ENCODE measurements at places on chromosomes 12 and 14. TPM values are rescaled to one million over a fixed set of nuclear protein-coding genes. Genes with fewer than 3 reads are reported as not detected.

CACNA2D4 gene
- total RNA-seq = 0.26 TPM

SOX5 gene
- total RNA-seq = under 0.01 TPM

GPR162 gene
- 0.76 TPM for total RNA-seq

SCNN1A gene
- under 0.01 TPM for total RNA-seq

- DNase-seq = no peak
Measured at GRCh38 chr12:101064721-101065120, 145.3 kb downstream of the SLC5A8 start.

DNA sequence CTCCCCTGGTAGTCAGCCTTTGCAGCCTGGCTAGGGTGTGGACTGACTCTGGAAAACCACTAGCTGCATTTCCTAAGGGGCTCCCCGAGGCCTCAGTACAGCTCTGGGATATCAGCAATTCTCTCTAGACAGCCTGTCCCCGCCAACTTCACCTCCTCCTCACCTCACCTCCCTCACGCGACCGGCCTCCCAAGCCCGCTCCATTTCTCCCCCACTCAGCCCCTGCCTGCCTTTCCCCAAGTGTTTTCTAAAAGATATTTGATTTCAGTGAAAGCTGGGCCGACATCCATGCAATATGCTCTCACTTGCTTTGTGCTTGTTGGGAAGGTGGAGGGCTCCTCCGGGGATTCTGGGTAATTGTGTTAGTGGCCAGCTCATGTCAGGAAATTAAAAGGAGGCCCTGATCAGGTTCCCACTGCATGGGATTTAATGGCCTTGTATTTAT is 91.8 kb downstream of the ESRRB start:
- DNase-seq = no peak

DNA sequence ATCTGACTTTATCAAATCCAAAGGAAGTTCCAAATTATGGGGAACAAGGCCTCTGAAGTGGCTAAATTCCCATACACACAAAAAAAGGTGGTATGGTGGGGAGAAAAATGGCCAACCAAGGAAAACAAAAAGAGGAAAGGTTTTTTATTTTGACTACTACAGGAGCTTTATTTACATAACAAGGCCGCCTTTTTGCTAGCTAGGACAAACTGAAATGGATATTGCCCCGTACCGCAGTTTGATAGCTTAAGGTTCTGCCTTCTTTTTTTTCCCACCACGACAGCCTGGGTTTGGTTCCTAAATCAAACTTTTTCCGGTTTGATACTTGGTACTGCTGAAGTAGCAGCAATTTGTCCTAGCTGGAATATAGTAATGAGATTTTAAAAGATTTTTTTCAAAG is 66.8 kb downstream of the COX16 start:
- no peak for DNase-seq

DNA sequence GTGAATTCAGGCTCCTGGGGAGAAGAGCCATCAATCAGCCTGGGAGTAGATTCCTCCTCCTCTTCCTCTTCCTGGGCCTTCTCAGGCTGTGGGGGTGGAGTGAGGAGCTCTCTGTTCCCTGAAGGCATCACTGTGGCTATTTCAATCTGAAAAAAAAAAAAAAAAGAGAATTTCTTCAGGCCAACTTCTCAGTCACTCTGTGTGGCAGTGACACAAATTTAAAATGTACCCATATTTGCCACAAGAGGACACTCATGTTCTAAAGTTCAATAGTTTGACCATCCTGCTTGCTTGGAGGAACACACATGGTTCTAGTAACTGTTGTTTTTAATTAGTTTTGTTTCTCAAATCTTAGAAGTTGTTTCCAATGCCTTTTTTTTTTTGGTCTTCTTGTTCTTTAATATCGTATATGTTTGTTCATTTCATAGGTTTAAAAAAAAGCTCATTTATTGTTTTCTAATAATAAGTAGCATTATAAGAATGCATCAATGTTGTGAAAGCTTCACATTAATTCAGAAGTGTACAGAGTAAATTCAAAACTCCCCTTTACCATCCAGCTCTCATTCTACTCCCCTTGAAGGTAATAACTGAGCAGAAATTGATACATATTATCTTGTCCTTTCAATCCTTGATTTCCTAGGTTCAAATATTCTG is 23.3 kb upstream of the CCER1 start:
- peak; percentile 49 for DNase-seq

DNA sequence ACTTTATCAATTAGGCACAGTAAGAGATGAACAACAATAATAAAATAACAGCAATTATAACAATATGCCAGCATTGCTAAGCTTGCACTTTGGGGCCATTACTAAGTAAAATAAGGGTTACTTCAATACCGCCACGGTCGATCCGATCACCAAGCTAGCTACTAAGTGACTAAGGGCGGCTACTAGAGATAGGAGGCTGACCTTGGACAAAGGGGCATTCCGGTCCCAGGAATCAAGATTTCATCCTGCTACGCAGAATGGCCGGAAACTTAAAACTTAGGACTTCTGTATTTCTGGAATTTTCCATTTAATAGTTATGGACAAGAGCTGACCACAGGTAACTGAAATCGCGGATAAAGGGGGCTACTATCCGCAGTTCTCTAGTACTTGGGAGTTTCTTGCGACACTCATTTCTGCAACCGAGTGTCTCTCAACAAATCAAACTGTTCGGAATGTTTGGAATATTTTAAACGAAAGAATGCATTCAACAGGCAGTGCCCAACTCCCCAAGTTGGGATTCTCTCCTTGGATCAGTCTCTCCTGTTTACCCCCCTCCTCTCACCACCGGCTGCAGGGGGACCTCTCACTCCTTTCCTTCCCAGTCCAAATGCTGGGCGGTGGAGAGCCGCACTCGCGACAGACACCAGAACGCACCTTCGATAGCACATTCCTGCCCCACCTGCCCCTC is 650 bp downstream of the HEBP1 start:
- peak; percentile 32 for DNase-seq

DNA sequence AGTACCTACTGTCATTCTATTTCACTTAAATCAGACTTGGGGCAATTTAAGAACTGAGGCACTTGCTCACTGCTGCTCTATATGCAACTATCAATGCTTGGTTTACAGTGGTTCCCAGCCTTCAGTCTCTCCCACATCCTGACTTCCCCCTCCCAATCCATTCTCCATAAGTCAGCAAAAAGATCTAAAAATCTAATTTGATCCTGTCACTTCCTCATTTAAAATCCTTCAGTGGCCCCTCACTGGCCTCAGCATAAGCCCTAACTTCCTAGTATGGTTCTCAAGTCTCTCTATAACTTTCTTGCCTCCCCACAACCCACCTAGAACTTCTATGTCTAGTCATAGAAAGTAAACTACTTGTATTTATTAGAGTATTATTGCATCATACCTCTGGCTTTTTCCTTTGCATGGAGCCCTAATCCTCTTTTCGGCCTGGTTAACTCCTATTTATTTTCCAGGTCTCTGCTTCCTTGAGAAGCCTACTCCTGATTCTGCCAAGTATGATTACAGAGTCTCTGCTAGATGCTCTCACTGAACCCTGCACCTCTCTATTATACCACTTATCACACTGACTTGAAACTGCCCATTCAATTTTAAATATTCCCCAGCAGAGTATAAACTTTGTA is 130.6 kb downstream of the RALGAPA1 start:
- DNase-seq = no peak

DNA sequence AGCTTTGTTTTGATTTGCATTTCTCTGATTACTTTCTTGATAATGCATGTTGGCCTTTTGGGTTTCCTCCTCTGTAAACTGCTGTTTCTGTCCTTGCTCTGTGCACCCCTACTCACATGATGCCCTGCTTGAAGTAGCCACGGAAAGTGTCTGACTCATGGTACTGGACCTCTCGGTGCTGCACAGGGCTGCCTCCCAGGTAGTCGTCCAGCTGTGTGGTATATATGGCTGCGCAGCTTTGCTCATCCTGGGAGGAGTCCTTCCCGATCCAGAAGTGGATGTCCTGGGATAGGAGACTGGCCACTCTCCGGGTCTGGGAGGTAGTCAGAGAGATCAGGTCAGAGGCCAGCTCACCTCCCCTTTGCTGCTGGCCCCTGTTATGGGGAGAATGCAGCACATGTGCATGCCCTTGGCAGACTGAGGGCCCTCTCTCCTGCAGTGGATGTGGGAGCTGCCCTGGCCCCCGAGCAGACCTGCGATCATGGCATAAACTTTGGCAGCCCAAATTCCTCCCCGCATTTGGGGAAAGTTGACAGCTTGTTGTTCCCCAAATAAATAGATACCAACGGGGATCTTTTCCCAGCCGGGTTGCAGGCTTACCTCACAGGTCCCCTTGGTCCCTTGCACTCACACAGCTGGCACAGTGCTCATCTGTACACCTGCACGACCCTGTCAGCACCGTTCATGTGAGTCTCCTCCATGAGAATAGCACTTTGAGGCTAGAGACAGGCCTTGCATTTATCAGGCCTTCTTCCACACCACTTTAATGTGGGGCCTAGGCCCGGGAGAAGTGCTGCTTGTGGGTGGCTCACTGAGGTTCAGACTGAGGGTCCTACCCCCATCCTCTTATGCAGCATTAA is 5.2 kb downstream of the AVIL start:
- DNase-seq = no peak

DNA sequence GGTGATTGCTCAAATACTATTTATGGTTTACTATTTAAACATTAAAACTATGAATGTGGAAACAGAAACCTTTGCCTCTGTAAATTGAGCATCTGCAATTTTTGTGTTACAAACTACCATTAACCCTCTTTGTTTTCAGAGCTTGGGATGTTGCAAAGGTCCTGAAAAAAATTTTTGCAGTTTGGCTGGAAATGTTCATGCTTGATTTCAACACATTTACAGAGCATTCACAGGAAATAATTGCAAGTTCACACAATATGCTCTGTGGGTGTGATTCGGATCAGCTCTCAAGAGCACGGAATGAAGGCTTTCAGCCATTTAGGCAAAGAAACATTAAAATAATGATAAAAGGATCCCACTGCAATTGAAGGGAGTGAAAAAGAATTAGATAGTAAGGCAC is 232.9 kb downstream of the ATP23 start:
- peak; percentile 17 for DNase-seq

GRCh38 chr12:132190012-132190755 is 45.9 kb downstream of the NOC4L start:
- no peak for DNase-seq

DNA sequence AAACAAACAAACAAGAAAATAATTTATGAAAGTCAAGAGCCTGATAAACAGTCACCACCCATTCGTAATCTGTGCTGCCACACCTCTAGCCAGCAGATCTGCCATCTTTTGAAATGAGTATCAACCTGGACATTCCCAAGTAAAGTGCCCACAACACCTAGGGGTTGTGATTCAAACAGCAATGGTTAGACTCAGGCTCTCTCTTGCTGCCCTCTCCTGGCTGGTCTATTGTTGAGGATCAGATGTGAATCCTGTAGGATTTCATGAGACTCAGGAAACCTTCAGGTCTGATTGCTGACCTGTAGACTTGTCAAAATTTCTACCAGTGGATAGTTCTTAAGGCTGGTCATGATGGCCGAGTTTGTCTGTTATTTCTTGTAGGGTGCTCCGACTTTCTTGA is 26.8 kb downstream of the DGLUCY start:
- DNase-seq = peak; percentile 52

- no peak for DNase-seq
Measured at GRCh38 chr14:47596232-47596631, 79.2 kb downstream of the MDGA2 start.

- no peak for DNase-seq
Measured at GRCh38 chr14:91897106-91897701, 29.9 kb upstream of the TC2N start.

- DNase-seq = no peak
Measured at GRCh38 chr12:30395190-30395589, 300.5 kb downstream of the IPO8 start.

GRCh38 chr12:63952995-63953394 is 108.5 kb downstream of the SRGAP1 start:
- no peak for DNase-seq

GRCh38 chr12:89693639-89694202 is 14.9 kb downstream of the ATP2B1 start:
- peak; percentile 8 for DNase-seq

- DNase-seq = no peak
Measured at GRCh38 chr12:124841558-124841945, 22.1 kb downstream of the SCARB1 start.

DNA sequence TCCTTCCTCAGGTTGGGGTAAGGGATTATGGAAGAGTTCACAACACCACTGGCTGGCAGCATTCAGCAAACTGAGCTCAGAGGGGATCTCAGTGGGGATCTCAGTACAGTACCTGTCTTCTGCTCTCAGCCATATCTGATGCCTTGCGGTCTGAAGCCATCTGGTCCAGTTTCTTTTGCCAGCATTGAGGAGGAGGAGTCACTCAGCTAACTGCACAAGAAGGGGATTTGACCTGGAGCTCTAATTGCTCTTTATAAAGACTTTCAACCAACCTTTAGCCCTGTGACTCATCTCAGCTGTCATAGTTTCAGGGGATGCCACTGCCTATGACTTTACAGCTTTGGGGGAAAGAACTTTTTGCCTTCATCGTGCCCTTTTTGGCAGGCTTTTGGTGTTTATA is 44.9 kb downstream of the JKAMP start:
- no peak for DNase-seq

DNA sequence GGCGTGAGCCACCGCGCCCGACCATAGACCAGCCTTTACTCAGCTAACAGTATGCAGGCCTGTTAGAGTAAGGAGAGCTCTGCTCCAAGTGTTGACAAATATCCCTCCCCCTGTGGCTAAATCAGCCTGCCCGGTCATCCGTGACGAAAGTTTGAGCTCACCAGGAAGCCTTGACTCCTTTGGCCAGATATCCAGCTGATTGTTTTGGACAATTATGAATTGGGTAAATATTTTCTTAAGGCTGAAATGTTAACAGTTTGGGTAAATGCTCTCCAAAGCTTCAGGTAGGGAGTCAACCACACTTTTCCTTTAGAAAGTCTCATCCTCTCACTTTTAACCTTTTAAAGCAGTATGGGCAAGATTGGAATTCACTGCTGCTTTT is 157.9 kb downstream of the PAWR start:
- no peak for DNase-seq

DNA sequence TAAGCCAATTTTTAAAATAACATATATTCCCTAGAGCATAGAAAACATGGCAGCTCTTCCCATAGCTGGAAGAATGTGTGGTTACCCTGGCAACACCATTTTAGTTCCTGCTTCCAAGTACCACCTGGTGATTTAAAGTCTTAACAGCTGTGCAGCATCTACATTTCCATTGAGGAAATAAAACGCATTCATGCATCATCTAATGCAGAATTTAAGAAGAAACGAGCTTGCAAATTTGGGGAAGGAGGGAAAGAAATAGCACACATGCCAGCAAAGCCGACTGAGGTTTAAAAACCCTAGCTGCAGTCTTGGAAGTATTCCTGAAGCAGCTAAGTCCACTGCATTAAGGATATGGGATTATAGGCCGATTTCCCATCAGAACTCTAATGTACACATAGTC is 22.8 kb upstream of the SLC38A2 start:
- DNase-seq = no peak

GRCh38 chr12:93011100-93011499 is 82.0 kb upstream of the EEA1 start:
- DNase-seq = peak; percentile 62

All from dermis microvascular lymphatic vessel endothelial cell (primary cell).